ENCODE measurements at places on chromosomes 2 and 18.

DNA sequence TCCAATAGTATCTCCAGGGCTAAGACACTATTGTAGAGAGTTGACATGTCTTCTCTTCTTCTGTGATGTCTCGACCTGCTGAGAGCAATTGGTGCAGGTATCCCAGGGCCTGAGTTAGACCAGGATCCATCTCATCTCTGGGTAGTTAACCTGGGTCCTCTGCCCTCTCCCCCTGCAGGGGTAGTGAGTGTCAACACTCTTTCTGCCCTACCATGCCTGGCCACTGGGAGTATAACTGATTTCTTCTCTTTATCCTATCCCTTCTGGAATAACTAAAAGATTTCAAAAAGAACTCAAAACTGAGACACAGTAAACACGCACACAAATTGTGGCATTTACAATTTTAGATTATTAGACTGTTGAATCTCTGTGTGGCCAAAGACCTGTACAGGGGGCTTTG is 20.8 kb upstream of the SIX3 start:
- no peak for DNase-seq

GRCh38 chr2:234102112-234102511 is 51.6 kb downstream of the SPP2 start:
- no peak for DNase-seq

DNA sequence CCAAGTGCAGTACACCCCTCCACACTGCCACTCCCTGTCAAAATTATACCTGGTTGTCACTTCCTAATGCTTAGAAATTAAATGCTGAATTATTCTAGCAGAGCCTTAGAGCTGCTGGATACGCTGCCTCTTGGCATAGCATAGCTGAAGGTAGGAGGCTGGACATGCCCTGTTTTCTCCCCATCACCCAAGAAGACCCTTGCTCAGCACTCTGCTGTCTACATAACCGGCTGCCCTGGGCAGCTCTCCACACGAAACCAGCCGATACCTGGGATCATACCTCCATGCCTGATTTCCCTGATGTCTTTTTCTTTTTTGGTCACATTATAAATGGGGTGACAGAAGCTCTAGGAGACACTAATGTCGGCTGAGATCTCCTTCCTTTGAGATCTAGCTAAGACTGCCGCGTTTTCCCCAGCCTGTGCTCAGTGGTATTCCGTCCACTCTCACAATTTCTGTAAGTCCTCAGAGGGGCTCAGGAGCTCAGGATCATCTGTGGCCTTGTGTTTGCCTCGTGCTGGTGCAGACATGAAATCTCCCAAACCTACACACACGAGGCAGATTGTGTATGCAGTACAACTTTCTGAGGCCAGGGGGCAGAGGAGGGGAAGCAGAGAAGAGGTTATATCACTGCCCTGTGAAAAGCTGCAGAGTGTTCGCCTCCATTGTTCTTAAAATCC is 13.5 kb upstream of the ZAP70 start:
- peak; percentile 19 for DNase-seq

GRCh38 chr18:32303400-32303799 is 113.6 kb downstream of the MEP1B start:
- no peak for DNase-seq

DNA sequence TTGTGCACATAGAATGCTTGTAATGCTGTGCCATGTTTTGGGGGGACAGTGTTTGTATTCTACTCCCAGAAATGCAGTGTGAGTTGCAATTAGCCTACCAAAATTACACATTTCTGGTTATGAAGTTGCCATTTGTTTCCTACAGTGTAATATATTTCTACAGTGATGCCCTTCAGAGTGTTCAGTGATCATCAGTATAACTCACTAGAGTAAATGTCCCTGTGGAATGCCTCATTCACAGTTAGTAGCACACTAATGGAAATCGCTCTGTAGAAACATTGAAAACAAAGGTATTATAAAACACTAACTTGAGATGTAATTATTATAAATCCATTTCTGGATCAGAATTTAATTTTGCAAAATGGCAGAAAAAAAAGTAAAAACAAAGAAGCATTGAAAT is 498.7 kb downstream of the PTPRM start:
- no peak for DNase-seq

- no peak for DNase-seq
Measured at GRCh38 chr2:134594399-134594798, 124.4 kb downstream of the TMEM163 start.

DNA sequence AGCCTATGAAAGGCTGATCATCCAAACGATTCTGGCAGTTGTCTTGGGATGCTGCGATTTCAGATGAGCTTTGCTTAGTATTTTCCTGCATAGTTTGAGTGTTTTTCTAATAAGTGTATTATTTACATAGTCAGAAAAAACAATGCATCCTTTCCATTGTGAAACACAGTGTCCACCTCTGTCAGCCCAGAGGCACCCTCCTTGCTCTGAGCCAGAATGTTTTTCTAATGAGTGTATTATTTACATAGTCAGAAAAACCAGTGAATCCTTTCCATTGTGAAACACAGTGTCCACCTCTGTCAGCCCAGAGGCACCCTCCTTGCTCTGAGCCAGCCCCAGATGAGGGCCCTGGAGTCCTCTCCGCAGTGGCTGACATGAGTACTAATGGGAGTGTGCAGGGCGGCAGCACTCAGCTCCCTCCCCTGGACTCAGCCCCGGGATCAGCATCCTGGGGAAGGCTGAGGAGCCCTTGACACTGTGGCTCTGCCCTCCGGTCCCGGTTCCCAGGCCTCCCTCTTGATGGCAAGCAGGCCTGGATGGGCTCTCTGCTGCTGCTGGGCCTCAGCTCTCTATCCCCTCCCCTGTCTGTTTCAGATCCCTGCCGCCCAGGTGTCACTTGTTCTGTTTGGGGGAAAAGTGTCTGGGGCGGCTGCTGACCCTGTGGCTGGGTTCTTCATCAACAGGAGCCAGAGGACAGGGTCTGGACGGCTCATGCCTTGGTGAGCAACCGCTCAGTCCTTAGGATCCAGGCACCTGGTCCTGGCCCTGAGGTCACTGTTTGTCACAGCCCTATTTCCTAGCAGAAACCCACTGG is 5.9 kb downstream of the MFSD2B start:
- no peak for DNase-seq

- peak; percentile 85 for DNase-seq
Measured at GRCh38 chr2:238864207-238865014, 16.5 kb downstream of the TWIST2 start.

GRCh38 chr2:172745636-172746035 is 10.0 kb downstream of the RAPGEF4 start:
- no peak for DNase-seq

DNA sequence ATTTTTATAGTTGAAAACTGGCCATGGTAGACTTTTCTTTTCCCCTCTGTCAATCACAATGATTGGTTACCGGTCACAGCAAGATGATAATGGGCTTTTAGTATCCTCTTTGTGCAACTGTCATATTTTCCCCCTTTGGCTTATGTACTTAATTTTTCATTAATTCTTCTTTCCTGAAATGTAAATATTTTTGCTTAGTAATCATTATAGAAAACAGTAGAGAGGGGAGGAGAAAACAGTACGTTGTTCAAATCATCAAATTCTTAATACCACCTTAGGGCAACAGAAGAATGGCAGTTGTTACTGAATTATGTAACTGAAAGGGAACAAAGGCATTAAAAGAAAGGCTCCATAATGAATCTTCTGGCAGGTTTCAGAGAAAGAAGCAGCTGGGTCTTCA is 699.0 kb downstream of the METTL4 start:
- no peak for DNase-seq

- no peak for DNase-seq
Measured at GRCh38 chr2:100640431-100641124, 77.8 kb downstream of the PDCL3 start.

DNA sequence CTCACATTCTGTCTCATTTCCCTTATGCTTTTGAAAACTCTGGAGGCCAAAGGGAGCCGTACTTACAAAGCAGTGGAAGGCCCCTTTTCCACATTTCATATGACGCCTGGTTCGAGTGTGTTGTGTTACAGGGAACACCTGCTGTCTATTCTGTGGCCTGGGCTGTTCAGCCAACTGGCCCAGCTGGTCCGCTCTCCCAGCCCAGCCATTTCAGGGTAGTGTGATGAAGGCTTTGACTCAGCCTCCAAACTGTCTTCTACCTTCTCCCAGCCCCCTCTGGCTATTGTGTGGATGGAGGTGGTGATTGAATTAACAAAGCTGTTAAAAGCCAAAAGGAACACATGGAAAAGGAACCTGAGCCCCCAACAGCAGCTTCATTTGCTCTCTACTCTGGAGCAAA is 233.8 kb downstream of the ICOS start:
- no peak for DNase-seq

GRCh38 chr2:69032336-69032735 is 19.4 kb downstream of the ANTXR1 start:
- no peak for DNase-seq

- no peak for DNase-seq
Measured at GRCh38 chr2:26631401-26632170, 9.6 kb downstream of the CIB4 start.

DNA sequence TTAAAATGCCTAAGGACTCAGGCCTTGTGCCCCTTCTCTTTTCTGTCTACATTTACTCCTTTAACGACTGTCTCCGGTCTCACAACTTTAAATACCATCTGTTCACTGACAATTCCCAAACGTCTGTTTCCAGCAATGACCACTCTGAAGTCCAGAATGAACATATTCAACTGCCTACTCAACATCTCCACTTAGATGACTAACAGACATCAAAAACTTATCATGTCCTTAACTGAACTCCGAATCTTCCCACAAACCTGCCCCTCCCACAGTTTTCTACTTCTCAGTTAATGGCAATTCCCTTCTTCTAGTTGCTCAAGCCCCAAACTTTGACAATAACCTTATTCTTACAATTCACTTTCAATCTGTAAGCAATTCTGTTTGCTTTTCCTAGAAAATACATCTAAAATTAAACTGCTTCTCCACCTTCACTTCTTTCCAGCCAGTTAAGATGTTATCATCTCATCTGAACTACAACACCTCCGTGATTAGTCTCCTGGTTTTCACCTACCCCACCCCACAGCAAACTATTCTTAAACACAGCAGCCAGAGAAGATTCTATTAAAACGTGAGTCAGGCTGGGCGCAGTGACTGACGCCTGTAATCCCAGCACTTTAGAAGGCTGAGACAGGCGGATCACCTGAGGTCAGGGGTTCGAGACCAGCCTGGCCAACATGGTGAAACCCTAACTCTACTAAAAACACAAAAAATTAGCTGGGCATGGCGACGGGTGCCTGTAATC is 2.8 kb downstream of the C1D start:
- DNase-seq, result no peak

- no peak for DNase-seq
Measured at GRCh38 chr2:232523402-232523681, 2.6 kb upstream of the CHRND start.

GRCh38 chr2:6082625-6083018 is 390.4 kb downstream of the SOX11 start:
- no peak for DNase-seq

GRCh38 chr2:1730015-1730927 is 14.0 kb downstream of the PXDN start:
- no peak for DNase-seq
